Ascending aorta (tissue), 2 donors: ENCODE measurements at places on chromosomes 3 and 15. TPM values are rescaled to one million over a fixed set of nuclear protein-coding genes. Genes with fewer than 3 reads are reported as not detected.

DNA sequence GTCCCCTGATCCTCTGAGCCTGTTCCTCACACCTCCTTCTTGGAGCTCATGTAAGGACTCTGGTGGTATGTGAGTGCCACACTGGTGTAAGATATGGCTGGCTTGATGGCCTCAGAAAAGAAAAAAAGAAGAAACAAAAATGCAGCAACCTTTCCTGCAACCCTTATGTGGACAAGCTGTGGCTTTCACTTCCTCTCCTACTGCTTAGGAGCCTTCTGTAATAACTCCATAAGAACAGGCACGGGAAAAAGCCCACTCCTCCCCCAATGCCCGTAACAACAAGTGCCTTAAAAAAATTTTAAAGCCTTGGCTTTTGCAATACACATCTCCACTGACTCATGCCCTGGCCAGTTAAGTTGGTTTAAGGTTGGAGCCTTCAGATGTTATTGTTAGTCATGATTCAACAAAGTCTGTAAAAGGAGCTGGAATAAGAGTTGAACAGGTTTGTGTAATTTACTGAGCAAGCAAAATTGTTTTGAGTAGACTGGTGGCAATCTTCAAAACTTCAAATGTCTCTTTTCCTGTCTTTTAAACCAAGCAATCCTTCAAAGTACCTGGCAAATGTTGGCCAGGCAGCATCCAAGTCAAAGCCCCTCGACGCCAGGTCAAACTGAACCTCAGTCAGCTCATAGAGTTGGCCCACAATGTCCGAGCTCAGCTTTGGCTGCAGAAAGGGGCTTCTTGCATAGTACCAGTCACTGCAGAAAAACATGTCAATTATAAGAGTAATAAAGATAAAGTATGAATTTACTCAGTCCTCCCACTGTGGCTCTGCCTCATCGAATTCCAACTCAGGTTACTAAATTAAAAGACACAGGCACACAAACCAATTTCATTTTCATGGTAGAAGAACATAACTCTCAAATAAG is 22.9 kb downstream of the FYCO1 start:
- H3K27me3 ChIP-seq = no peaks in the 10 kb centered on the region
- H3K36me3 ChIP-seq = peaks cover 37% of the 10 kb centered on the region
- peak overlapping the region; percentile 87 for H3K27ac ChIP-seq
- peaks cover 8% of the 10 kb centered on the region for H3K4me1 ChIP-seq
- no peak for DNase-seq

- no peak overlapping the region for H3K4me3 ChIP-seq
- no peaks in the 10 kb centered on the region for H3K4me1 ChIP-seq
- no peak overlapping the region for H3K27ac ChIP-seq
Measured at GRCh38 chr15:79900087-79900486, 3.3 kb upstream of the MTHFS start.

- no peaks in the 10 kb centered on the region for H3K4me1 ChIP-seq
- no peaks in the 10 kb centered on the region for H3K36me3 ChIP-seq
- H3K27me3 ChIP-seq = no peaks in the 10 kb centered on the region
Measured at GRCh38 chr3:100482176-100482575, 10.2 kb upstream of the TMEM45A start.

GRCh38 chr3:12356996-12357395 is 68.1 kb downstream of the PPARG start:
- H3K36me3 ChIP-seq = no peaks in the 10 kb centered on the region
- no peak for DNase-seq
- no peak overlapping the region for H3K27ac ChIP-seq
- H3K27me3 ChIP-seq = no peaks in the 10 kb centered on the region
- H3K4me3 ChIP-seq = no peak overlapping the region
- no peaks in the 10 kb centered on the region for H3K4me1 ChIP-seq

CCPG1 gene
- 44.5 TPM for total RNA-seq
